Stimulated activated CD4-positive, alpha-beta T cell treated with anti-CD3 and anti-CD28 coated beads, Interleukin-2, amount 100 ng/mL, for 24 hours (primary cell): ENCODE measurements at places on chromosomes 2 and 18.

DNA sequence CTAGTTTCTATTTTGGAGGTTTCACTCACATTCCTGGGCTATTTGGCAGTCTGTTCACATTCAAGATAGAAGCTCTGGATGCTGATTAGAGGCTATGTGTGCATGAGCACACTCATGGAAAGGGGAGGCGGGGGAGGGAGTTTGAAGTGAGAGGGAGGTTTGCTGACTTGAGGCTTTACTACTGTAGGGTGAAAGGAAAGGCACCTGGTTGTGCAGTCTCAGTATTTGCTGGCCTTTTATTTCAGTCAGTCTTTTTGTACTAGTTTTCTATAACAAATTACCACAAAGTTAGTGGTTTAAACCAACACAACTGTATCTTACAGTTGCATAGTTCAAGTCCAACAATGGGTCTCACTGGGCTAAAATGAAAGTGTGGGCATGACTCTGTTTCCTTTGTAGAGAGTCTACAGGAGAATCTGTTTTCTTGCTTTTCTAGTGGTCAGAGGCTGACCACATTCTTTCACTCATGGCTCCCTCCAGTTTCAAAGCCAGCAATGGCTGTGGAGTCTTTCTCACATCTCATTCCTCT is 47.7 kb upstream of the NR4A2 start:
- DNase-seq = no peak

DNA sequence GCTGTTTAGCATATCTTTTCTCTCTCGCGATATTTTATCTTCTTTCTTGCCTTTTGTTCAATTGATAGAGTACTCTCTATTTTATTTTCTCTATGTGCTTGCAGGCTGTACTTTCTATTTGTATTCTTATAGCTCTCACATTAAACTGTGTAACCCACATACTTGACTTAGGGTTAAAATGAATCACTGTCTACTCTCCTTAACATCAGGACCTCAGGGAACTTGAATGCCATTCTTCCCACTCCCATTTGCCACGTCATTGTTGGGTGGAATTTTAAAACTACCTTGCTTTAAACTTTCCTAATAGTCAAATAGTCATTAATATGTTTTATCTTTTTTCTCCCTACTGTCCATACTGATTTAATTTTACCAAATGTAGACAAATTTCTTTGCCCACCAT is 269.7 kb downstream of the ALPK2 start:
- no peak for DNase-seq

DNA sequence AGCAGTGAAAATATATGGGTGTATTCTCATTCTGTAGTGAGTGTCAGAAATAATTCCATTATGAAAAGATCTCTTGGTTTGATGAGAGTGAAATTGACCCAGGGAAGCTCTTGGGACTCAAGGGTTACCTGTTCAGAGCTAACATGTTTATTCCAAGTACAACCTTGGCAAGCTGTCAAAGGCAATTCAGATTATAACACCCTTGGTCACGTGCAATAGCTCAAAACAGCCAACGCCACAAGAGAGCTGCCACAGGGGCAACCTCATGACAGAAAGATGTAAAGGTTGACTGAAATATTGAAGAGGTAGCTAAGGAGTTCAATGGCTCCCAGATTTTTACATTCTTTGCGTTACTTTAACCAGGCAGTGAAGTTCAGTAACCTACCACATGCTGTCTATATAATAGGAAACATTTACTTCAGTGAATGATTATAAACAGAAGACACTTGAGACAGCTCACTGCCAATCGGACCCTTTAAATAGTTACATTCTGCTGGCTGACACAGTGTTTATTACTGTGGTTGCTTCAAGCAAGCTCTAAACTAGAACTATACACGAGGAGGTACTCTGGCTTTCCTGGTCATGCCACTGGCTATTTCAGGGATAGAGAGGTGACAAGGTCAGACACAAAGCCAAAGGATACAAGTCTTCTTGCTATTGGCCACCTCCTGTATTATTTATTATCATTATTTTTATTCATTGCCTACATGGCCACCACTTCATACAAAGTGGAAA is 187.3 kb downstream of the PID1 start:
- DNase-seq = no peak

- no peak for DNase-seq
Measured at GRCh38 chr2:241686324-241686649, 328 bp downstream of the DTYMK start.

- DNase-seq = no peak
Measured at GRCh38 chr2:165349181-165349580, 110.0 kb downstream of the SCN2A start.

DNA sequence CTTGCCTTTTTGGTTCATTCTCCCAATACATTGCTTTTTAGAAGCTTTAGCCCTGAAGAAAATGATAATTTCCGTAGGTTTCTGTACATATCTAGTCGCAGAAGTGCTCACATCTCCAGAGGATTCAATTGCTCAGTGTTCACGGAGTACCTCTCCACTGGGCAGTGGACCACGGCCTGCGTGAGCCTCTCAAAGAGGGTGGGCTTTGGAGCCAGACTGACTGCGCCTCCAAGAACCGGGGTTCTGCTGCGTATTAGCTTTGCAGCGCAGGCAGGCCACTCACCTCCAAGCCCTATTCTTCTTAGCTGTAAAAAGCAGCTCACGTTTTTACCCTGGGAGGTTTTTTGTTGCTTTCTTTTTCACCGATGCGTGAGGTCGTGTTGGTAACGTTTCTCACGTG is 35.4 kb downstream of the NTSR2 start:
- DNase-seq = no peak

DNA sequence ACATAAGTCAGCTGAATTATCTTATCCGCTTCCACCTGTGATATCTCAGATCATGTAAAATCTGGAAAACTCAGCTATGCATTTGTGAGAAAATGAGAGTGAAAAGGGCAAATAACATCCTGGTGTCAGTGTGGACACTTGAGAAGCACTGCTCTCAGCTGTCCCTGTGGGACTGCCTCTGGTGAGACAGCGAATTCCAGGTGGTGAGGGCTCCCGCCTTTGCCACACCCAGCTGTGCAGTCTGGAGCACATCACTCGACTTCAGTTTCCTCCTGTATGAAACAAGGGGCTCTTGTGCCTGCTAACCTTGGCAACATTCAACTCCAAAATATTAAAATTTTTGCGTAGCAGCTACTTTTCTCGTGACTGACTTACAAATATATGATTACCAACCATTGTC is 194.9 kb upstream of the BOD1L2 start:
- no peak for DNase-seq

GRCh38 chr2:81672516-81672915 is 1368.0 kb upstream of the LRRTM1 start:
- DNase-seq = no peak

GRCh38 chr18:79763407-79763806 is 34.3 kb upstream of the KCNG2 start:
- no peak for DNase-seq

- no peak for DNase-seq
Measured at GRCh38 chr2:182283512-182283911, 143.3 kb downstream of the PDE1A start.

DNA sequence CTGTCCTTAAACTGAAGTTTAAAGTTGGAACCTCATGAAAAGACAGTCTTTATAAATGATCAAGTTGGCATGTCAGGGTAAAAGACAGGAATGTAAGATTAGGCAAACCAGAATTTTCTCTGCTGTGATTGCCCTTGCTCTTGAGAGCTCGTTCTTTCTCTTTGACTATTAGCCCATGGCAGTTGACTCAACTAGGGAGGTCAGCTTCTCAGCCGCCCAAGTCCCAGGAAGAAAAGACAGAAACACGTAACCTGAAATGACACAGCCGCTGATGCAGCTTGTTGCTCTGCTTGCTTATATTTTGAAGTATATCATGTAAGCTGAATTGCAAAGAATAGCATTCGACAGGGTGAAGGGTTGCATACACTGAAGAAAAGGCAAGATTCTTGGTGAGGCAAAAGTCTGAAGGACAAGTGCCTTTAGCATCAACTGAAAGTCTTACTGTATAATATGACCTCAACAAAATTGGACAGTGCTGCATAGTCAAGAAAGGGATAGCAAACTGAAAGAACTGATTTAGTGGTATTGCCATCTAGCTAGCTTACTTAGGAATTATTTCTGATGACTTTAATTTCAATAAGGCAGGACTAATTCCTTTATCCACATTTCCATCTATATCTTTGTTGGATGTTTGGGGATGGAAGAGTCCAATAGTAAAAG is 54.7 kb downstream of the ARHGAP15 start:
- DNase-seq = no peak

GRCh38 chr2:134999521-134999920 is 47.7 kb downstream of the MAP3K19 start:
- no peak for DNase-seq

- no peak for DNase-seq
Measured at GRCh38 chr2:109318150-109318948, 189.3 kb downstream of the SH3RF3 start.

DNA sequence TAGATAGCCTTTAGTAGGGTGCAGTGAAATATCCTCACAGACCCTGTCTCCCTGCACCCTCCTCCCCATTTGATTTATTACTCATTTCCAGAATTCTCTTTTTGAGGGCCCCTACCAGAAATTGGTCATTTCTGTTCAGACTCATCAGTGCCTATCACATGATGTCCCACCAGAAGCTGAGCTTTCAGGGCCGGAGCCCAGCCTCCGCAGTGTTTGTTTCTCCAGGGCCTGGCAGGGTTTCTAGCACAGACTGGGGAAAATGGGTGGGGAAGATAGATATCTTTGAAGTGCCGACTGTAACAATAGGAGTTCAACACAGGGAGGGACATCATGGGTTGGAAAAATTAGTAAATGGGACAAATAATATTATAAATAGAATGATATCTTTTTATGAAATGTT is 208.0 kb downstream of the PTGR3 start:
- DNase-seq = no peak

- no peak for DNase-seq
Measured at GRCh38 chr18:69401226-69401971, 711 bp downstream of the DOK6 start.

DNA sequence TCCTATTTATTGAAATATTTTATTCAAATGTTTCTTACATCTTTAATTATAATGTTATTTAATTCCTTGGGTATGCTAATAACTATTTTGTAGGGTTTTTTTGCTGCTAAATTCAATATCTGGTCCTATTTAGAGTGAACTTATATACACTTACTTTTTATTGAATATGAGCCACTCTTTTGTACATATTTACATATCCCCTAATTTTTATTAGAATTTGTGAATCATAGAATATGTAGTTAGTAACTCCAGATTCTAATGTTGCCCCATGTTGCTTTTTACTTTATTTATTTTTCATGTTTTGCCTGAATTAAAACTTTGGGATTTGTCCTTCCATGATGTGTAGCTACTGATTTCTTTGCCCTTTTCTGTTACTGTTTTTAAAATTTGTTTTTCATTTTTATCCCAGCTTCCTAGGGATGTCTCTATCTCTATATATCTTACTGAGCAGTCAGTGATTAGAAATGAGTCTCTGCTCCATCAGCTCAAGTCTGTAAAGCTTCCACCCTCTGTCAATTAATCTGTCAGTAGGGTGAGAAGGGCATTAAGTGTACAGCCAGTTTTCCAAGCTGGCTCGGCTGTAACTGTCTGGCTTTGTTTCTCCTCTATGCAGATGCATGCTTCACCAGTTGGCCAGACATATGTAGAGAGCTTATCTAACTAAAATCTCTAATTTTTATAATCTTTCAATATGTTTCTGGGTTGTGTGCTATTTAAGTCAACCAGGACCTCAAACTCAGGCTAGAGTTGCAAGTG is 256.9 kb downstream of the CDH19 start:
- DNase-seq = no peak

GRCh38 chr2:127528487-127528886 is 2.2 kb upstream of the IWS1 start:
- no peak for DNase-seq

GRCh38 chr2:78070693-78071092 is 548.5 kb upstream of the LRRTM4 start:
- DNase-seq = no peak

- no peak for DNase-seq
Measured at GRCh38 chr2:239013678-239013976, 165.7 kb downstream of the TWIST2 start.

DNA sequence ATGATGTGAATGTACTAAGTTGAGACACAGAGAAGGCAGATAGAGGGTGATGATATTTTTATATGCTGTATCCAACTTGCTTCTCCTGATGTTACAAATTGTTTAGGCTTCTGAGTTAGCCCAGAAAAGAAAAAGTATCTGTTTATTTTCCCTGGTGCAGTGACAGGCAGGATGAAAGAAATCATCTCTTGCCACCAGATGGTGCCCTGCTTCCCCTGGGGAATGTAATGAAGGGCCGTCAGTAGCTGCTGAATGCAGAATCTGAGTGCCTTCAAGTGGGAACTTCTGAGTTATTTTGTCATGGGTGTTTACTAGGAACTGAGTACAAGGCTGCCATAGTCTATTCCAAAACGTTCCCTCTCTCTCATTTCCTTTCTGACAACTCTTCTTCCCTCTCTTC is 525.6 kb downstream of the MBD2 start:
- DNase-seq = no peak

DNA sequence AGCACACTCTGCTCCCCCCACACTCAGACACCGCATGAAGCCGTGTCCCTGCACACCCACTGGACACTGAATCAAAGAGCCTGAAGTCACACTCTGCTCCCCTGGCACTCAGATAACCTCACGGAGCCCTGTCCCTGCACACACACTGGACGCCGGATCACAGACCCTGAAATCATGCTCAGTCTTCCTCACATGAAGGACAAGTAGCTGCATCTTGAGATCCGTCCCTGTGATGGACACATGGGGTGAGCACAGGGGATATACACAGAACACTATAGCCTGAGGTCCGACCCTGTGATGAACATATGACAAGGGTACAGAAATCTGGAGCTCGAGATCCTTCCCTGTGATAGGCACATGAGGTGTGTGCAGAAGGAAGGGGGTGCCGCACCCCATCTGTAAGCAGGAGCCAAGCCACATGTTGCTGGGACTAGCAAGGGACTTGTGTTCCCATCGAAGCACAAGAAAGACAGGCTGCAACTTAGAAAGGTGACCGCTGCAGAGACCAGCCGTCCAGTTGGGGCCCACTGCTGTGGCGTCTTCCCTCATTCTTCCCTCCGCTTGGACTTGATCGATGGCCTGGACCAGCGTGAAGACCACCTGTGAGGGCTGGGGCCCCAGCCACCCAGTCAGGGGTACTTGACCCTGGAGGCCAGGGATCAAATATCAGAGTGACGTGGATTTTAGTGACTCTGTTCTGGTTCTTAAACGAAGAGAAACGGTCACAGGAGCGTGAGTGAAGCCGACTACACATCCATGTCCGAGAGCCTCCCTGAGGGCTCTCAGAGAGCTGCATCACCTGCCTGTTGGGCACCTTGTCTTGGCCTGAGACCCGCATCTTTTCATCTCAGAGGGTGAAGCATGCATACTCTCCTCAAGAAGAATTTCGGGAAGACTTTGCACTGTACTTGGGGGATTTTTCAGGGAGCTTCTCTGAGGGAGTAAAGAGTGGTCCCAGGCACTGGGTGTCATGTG is 391.7 kb upstream of the SALL3 start:
- DNase-seq = no peak

GRCh38 chr2:165016772-165017411 is 61.6 kb upstream of the SLC38A11 start:
- DNase-seq = no peak
